Esophagus squamous epithelium (tissue), 5 donors: ENCODE measurements at places on chromosomes 5 and 9.

GRCh38 chr9:86039991-86040860 is 59.1 kb downstream of the GOLM1 start:
- DNase-seq: no peak

DNA sequence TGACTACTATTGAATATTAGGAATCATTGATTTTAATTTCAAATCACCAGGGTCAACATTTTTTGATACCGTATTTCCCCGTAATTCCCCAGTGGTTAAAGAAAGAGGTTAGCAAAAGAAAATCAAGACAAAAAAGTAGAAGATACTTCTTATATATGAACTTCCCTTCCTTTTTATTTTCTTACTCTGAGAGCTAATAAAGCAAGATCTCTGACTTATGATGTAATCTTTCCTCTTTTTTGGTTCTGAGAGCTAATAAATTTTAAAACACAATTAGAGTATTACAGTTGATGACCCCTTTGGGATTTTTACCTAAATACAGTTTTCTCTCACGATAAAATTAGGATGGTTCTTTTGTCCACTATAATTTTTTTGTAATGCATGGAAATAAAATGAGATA is 9.2 kb upstream of the FYB1 start:
- no peak for DNase-seq

- no peak for DNase-seq
Measured at GRCh38 chr5:40475561-40475960, 204.2 kb upstream of the PTGER4 start.

GRCh38 chr5:36521838-36522745 is 84.3 kb upstream of the SLC1A3 start:
- no peak for DNase-seq

DNA sequence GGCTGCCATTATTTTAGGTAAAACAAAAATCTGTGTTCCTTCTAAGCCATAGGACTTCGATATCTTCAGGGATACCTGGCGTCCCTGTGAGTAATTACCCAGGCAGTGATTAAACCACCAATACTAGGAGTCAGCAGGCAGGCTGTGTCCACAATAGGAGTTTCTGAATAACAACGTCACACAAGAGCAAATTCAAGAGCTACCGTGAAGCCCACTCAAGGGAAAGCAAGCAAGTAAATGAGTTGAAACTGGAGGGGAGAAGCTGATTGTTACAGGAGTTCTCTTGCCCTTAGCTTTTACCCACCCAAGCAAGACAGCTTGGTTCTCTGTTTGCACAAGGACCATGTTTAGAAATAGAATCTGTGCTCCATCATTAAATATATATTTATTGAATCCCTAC is 50.8 kb downstream of the SEMA5A start:
- DNase-seq: no peak
